ENCODE measurements at places on chromosomes 12 and 14.

DNA sequence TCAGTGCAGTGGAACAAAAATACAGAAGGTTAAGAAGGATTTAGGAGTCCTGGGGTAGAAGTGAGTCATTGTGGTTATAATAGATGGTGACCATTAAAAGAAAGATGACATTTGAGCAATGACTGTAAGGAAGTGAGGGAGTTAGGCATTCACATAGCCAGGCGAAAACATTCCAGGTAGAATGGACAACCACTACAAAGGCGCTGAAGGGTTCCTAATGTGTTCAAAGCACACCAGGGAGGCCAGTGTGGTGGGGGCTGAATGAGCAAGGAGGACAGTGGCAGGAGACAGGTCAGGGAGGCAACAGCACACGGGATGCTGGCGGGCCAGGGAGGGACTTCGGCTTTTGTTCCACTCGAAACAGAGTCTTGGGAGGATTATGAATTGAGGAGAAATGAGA is 129.9 kb downstream of the NPAS3 start:
- DNase-seq = no peak

DNA sequence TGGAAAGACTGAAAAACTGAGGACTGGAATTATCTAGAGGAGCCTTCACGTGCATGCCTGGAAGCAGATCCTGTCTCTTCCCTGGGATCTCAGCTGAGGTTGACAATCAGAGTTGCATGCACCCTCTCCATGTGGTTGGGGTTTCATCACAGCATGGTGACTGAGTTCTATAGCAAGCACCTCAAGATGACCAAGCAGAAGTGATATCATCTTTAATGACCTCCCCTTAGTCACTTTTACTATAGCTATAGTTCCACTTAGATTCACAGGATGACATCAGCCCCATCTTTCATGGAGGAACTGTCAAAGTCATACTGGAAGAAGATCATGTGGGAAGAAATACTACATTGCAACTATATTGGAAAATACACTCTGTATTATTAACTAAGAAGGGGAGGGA is 105.8 kb upstream of the ATXN7L3B start:
- DNase-seq = no peak

DNA sequence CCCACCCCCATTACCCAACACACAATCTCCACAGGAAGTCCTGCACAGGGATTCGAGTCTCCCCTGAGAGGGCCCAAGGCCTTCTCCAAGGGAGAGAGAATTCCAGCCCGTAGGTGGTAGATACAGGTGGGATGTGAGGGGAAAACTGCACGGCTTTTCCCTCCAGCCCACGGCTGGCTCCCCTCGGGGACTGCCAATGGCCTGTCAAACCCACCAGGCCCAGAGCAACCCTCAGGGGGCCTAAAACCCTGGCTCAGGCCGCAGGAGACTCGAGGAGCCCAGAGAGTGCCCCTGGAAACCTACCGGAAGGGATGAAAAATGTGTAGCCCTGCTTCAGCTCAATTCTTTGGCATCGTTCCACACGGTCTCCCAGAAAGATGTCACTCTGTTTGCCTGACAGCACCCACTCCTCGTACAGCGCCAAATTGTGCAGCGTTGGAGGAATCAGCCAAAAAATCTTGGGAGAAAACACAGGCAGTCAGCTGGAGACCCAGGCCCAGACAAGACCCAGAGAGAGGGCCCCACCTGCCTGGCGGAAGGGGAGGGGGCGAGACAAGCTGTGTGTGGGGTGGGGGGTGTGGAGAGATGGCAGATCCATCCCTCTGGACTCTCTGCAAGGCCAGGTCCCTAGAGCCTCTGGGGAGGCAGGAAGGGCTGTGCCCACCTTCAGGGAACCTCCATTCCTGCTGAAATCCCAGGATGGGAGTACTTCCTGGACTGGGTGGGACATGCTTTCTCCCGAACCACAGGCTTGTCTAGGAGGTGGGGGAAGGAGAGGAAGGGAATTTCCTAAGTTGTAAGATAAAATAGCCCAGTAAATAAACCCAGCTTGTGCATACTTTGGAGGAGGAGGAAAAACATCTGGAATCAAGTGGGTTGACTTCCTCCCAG is 48.1 kb downstream of the KDM2B start:
- peak; percentile 87 for DNase-seq

DNA sequence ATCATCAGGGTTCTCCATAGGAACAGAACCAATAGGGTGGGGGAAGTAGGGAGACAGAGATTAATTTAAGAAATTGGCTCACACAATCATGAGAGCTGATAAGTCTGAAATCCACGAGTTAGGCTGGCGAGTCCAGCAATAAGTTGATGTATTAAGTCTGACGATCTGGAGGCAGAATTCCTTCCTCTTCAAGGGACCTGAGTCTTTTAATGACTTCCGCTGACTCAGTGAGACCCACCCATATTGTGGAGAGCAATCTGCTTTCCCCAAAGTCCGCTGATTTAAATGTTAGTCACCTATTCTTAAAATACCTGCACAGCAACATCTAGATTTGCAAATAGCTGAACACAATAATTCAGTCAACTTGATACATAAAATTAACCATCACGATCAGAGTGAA is 97.8 kb downstream of the SPTSSA start:
- no peak for DNase-seq

GRCh38 chr12:102465762-102466560 is 14.4 kb downstream of the IGF1 start:
- DNase-seq = no peak

DNA sequence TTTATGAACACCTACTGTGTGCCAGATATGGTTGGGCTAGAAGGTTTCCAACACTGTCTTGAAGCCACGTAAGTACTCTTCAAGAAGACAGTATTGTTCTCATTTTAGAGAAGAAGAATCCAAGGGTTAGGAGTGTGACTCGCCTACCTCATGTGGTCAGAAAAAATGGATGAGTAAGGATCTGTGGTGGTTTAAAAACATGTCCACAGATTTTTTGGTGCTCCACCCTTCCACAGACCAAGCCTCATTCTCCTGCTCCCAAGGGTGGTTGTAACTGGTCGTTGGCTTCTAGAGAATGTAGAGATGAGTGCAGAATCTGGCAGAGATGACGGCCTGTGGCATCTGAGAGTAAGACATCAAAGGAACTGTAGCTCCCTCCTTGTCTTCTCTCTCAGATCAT is 30.3 kb upstream of the TTC7B start:
- no peak for DNase-seq

- DNase-seq = peak; percentile 52
These were observed 980.5 kb downstream of the FLRT2 start for GRCh38 chr14:86510491-86510890.

GRCh38 chr12:76545486-76545885 is 14.1 kb downstream of the OSBPL8 start:
- DNase-seq = no peak
